Osteoblast (primary cell): ENCODE measurements at places on chromosomes 3 and 15. TPM values are rescaled to one million over a fixed set of nuclear protein-coding genes. Genes with fewer than 3 reads are reported as not detected.

DNA sequence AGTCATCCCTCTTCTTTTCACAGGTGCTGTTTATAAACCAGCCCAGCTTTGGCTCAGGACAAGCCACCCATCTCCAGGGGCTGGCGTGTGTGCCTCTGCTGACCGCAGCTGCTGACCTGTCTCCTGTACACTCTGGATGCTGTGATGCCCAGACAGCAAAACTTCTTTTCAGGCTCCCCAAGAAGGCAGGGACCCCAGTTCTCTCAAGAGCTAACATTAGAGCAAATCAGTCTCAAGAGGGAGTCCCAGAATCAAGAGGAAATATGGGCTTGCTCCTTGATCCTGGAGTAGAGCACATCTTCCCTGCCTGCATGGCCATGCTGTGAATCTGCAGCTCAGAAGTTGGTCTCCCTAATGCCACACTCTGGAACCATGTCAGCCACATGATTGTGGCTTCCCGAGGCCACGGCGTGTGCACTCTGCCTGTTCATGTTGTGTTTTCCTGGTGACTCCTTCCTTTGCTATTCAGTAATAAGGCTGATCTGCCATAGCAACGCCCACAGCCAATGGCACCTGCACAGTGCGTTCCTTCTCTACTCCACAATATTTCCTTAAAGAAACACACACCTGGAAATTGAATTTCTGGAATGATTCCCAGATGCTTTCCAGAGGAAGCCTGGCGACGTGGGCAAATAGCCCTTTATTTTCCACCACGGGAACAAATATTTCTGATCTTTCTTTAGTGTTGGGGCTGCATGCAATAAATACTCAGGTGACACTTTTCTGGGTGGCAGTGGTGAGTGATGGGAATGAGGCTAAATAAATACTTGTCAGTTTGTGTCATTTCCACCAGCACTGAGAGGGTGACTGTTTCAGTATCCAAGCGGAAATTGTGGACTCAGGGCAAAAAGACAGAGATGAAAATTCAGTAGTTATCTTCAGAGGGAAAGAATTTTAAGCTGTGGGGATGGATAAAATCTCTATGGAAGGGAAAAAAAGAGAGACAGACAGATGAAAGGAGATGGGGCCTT is 21.9 kb upstream of the THSD4 start:
- H3K4me3 ChIP-seq, result peak overlapping the region; percentile 12
- peak; percentile 85 for DNase-seq
- peak overlapping the region; percentile 10 for H3K27ac ChIP-seq
- H3K27me3 ChIP-seq, result no peaks in the 10 kb centered on the region

- H3K27me3 ChIP-seq, result no peaks in the 10 kb centered on the region
- H3K4me1 ChIP-seq, result no peaks in the 10 kb centered on the region
- DNase-seq, result no peak
- H3K4me3 ChIP-seq, result no peak overlapping the region
- H3K36me3 ChIP-seq, result peaks cover 50% of the 10 kb centered on the region
These were observed 19.7 kb upstream of the TM4SF19 start for GRCh38 chr3:196357905-196358304.

DNA sequence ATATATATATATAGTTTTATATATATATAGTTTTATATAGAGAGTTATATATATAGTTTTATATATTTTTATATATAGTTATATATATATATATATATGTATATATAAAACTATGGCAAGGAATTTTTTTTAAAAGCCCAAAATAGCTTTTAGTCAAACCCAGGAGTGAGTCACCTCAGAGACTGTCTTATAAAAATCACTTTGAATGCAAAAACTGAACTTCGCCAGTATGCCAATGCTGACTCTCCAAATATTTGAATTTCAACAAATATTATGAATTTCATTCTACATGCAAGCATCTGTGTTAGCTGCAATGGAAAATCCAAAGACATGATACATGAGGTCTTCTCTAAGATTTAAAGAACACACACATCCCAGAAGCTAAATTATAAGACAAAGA is 132.8 kb upstream of the NR2F2 start:
- peak; percentile 18 for DNase-seq
- no peak overlapping the region for H3K27ac ChIP-seq
- no peak overlapping the region for H3K4me3 ChIP-seq
- H3K27me3 ChIP-seq, result no peaks in the 10 kb centered on the region
- H3K4me1 ChIP-seq, result no peaks in the 10 kb centered on the region

DNA sequence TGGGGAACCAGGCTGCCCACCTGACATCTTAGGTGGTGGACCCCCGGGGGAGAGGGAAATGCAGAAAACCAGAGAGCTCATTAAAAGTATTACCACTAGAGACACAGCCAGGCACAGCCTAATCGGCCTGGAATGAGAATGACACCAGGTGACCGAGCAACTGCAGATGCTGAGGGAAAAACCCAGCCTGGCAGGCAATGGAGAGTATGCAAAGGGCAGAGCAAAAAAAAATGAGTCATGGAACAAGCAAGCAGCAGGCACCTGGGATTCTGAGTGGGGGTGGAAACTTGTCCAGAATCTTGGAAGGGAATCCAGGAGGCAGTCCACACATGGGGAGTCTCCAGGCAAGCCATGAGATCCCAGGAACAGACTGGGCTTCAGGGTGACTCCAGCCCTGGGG is 183.7 kb upstream of the LRRN1 start:
- H3K27ac ChIP-seq, result no peak overlapping the region
- H3K4me1 ChIP-seq, result no peaks in the 10 kb centered on the region
- DNase-seq, result no peak
- H3K36me3 ChIP-seq, result no peaks in the 10 kb centered on the region
- no peaks in the 10 kb centered on the region for H3K27me3 ChIP-seq

GRCh38 chr15:51375966-51376640 is 34.6 kb downstream of the GLDN start:
- no peak for DNase-seq
- no peaks in the 10 kb centered on the region for H3K27me3 ChIP-seq
- H3K36me3 ChIP-seq, result no peaks in the 10 kb centered on the region
- peaks cover 11% of the 10 kb centered on the region for H3K4me1 ChIP-seq
- H3K4me3 ChIP-seq, result no peak overlapping the region

- no peak overlapping the region for H3K4me3 ChIP-seq
- no peaks in the 10 kb centered on the region for H3K27me3 ChIP-seq
- H3K4me1 ChIP-seq, result no peaks in the 10 kb centered on the region
- no peaks in the 10 kb centered on the region for H3K36me3 ChIP-seq
- no peak for DNase-seq
- no peak overlapping the region for H3K27ac ChIP-seq
These were observed 316.8 kb downstream of the VPS13C start for GRCh38 chr15:61743345-61743909.

- peak; percentile 94 for DNase-seq
- H3K27ac ChIP-seq, result peak overlapping the region; percentile 72
- H3K4me1 ChIP-seq, result peaks cover 16% of the 10 kb centered on the region
These were observed 120.1 kb upstream of the UBE2E1 start for GRCh38 chr3:23685541-23686258.

Gene SV2B
- total RNA-seq, result under 0.01 TPM in 1 of 2 replicates, not detected in the other

DNA sequence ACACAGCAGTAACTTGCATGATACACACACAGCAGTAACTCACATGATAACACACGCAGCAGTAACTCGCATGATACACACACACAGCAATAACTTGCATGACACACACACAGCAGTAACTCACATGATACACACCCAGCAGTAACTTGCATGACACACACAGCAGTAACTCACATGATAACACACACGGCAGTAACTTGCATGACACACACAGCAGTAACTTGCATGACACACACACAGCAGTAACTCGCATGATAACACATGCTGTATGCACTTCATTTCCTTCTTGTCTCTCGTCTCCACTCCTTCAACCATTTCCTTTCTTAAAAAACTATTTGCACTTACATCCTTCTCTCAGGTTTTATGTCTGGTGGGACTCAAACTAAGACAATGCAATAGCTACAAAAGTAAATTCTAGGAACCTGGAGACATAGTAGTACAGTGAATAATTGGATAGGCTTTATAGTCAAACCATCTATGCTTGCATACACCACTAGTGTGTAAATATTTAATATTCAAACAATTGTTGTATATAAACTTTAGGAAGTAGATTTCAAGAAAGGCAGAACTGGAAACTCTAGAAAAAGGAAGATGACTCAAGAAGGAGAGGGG is 130.8 kb downstream of the UACA start:
- no peak overlapping the region for H3K27ac ChIP-seq
- peaks cover 12% of the 10 kb centered on the region for H3K27me3 ChIP-seq
- peaks cover 6% of the 10 kb centered on the region for H3K36me3 ChIP-seq
- peaks cover 12% of the 10 kb centered on the region for H3K4me1 ChIP-seq
- no peak overlapping the region for H3K4me3 ChIP-seq
